ENCODE measurements at places on chromosomes 5 and 9.
A peak's percentile ranks its signal among the peaks of the same experiment; 100 is the strongest.

DNA sequence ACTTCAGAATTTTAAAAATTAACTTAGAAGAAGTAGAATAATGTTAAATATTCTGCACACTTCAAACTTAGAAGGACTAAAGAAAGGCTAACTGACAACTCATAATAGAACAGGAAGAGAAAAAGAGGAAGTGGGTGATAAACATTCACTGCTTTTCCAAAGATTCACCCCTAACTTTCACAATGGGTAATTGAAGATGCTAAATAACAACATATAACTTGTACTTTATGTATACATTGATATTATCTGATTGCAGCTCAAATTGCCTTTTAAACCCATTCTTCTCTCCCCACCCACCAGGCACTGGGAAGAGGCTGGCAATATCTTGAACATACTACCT is 376.6 kb downstream of the EFNA5 start:
- no peak for DNase-seq

- no peak for DNase-seq
Observed at GRCh38 chr5:139473105-139473504, 2.3 kb downstream of the SMIM33 start.

- DNase-seq: no peak
Observed at GRCh38 chr9:124698265-124698664, 72.8 kb downstream of the NR6A1 start.

- DNase-seq: no peak
Observed at GRCh38 chr9:108643731-108644510, 211.9 kb downstream of the ACTL7B start.

DNA sequence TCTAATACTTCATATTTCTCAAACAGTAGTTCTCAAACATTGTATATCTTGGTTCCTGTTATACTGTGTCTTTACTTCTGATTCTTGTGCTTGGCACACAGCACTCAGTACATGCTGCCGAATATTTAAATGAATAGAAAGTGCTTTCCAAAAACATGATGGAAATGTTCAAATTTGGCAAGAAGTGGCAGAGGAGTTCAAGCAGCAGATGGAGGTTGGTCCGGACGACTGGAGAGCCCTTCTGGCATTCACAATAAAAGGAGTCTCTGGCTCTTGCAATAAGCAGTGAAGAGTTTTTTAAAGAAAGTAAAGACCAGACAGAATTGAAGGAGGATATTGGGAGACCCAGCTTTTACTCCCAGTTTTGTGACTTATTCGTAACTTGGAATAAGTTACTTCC is 36.3 kb downstream of the TSTD2 start:
- no peak for DNase-seq

GRCh38 chr5:92956886-92957285 is 624.1 kb downstream of the NR2F1-AS1 start:
- DNase-seq: no peak

- no peak for DNase-seq
Observed at GRCh38 chr5:164799391-164799790, 1294.0 kb downstream of the MAT2B start.

DNA sequence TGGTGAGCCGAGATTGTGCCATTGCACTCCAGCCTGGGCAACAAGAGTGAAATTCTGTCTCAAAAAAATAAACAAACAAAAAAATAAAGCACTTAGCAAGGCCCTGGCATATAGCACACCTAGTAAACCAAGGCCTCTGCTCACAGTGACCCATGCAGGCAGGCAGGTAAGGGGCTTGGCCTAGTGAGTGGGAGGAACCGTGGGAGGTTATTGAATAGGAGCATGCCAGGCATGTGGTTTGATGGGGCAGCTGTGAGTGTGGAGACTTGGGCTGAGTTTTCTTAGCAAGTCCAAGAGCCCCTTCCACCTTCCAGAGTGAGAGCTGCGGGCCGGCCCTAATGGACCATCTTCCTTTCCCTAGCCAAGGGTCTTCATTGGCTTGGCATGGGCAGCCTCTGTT is 4.5 kb upstream of the NDST1 start:
- DNase-seq: no peak

DNA sequence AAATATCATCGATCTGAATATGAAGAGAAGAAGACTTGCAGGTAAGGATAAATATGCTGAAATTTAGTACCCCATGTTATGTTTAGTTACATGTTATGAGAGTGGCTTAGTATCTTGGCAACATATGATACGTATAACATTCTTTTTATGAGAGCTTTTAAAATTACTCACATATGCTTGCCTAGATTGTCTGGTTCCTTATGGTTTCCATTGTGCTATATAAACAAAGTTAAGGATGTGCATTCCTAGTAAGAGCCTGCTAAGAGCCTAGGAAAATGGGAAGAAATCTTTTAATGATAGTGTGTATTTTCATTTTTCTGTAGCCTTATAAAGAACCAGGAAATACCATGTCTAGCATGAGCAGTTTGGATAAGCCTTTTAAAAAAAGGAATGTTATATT is 112.0 kb upstream of the KCNN2 start:
- DNase-seq: no peak

DNA sequence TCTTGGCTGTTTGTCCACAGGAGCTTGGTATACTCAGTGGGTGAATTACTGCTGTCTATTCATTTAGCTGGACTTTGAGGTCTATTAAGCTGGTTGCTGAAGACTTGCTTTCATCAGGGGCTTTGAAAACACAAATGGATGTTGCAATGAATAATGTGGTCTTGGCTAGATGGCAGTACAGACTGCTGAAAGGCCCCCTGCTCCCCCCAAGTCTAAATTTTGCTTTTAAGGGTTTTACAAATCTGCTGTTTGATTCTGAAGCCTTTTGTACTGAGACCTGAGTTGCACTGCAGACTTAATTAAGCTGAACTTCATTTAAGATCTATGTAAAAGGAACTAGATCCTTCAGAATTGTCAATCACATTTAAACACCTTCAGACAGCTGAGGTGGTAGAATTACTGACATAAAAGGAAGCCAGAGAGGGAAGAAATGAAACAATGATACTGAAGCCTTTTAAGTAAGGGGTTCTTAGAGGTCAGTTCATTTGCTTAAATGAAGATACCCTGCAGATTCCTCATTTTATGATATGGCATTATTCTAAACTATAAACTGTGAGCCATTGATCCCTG is 37.3 kb downstream of the KCTD16 start:
- no peak for DNase-seq

DNA sequence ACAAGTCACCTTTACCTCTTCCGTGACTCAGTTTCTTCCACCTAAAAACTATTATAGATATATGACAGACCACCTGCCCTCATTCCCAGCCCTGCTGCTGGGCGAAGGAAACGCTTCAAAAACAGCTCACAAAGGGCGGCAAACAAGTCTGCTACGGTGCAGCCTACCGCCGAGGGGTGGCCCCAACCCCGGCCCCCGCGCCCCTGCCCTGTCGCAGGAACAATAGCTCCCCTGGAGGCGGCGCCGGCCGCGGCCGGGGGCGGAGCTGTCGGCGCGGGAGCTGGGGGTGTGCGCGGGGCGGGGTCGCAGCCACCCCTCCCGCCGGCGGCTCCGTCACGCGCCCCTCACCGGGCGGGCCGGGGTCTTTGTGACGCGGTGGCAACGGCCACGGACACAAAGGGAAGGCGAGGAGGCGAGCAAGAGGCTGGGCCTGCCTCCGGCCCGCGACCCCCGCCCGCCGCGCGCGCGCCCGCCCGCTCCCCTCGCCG is at the start of gene TMEFF1:
TMEFF1 (plus strand) TSS at position 362 of the 488 bp plus-strand sequence. CDS start 396 bp downstream, outside the sequence.
- peak; percentile 63 for DNase-seq

DNA sequence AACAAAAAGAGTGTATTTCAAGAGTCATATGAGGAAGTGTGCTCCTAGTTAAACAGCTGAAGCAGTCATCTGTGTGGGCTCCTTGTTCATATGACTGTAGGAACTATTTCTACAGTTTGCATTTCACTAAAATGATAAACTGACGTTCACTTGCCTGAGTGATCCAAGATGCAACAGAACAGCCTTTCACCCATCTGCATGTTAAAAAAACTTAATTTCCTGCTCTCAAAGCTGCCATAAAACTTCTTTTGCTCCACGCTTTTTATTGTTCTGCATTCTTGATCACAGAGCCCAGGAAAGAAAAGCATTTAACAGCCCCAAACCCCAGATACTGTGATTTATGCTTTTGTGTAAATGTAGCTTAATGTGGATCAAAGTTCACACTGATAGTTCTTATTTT is 43.9 kb downstream of the ZNF608 start:
- no peak for DNase-seq

GRCh38 chr9:22044583-22044982 is 35.5 kb upstream of the CDKN2B start:
- no peak for DNase-seq

DNA sequence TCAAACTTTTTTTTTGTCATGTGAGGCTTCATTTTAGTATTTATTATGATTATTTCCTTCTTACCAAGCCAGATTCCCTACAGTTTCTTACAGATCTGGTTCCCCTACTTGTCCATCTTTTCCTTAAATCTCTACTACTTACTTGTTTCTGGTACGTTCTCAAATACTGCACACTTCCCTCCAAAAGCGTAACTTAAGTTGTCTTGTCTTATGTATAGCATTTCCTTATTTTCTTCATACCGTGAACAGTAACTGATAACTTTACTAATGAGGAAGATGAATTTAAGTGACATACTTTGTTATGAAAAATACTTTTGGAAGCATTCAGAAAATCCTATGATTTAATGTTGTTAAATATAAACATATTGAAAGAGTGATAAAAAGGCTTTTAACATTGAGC is 67.3 kb downstream of the PARP8 start:
- no peak for DNase-seq

DNA sequence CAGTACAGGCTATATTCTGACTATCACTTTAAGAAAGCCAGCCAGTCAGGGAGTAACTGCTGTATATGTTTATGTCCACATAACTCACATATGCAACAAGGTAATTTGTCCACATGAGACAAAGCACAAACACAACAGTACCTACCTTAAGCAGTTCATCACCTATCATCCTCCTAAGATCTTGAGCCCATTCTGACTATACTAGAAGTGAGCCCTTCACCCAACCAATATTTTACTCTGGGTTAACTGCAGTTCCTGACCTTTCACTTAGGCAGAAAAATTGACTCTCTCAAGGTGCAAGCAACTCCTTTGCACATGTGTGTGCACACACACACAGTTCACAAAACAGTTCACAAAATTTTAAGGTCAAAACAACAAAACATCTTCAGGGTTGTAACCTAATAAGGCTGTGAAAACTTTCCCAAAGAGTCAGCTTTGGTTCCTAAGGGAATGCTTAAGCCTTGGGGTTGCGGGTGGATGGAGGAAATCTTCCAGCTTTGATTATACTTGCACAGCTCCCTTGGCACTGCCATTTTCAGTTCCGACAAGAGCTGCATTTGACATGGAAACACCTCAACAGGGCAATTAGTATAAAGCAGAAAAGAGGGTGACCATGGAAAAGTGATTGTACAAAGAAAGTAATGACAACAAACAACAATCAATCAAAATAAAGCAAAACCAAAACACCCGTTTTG is 215.3 kb downstream of the NFIB start:
- DNase-seq: no peak

GRCh38 chr9:106701611-106702010 is 161.4 kb upstream of the ZNF462 start:
- DNase-seq: no peak

DNA sequence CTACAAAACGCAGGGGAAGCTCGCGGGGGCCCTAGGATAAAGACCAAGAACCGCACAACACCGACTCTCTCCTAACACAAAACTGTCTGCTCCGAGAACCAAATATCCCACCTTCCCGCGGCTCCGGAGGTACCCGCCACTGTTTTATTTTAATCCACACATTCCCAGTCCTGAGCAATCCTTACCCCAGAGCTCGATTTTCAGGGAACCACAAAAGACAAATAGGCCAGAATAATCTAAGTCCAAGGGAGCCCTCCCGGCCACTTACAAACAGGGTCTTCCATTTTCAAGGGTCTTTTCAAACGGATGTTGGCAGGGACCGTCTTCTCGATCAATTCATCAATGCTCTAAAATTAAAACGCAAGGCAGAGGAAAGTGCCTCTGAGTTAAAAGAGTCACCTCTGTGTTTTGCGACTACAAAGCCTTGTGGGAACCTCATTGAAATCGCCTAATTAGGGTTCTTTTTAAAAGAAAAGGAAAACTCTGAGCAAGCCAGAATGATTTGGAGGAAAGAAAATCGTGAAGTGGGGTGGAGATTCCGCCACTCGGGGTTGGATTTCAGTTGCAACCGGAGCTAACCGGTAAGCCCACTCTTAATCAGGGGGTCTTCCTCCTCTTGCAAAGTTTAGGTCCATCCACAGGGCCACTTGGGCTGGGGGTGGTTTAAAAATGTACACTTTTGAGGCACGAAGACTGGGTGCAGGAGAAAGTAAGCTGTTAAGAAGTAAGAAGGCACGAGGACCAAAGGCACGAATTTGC is 1.0 kb downstream of the GLDC start:
- DNase-seq: no peak

DNA sequence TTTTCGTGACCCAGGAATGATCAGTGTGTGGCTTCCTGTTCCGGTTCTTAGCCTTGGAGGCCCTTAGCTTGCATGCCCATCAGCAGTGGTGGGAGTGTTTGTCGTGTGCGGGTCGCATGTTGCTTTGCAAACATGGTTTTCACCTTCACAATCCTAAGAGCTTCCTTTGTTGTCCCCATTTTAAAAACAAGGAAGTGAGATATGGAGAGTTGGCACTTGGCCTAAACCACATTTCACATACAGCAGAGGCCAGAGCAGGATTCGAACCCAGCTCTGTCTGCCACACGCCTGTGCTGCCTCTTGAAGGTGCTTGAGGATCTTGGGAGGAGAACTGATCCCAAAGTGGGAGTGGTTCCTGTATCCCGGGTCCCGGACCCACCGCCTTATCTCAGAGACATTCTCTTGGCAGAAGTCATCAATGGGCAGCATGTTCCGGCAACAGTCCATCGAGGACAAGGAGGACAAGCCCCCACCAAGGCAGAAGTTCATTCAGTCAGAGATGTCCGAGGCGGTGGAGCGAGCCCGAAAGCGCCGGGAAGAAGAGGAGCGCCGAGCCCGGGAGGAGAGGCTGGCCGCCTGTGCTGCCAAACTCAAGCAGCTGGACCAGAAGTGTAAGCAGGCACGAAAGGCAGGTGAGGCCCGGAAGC is 38.2 kb upstream of the POMT1 start:
- DNase-seq: no peak

DNA sequence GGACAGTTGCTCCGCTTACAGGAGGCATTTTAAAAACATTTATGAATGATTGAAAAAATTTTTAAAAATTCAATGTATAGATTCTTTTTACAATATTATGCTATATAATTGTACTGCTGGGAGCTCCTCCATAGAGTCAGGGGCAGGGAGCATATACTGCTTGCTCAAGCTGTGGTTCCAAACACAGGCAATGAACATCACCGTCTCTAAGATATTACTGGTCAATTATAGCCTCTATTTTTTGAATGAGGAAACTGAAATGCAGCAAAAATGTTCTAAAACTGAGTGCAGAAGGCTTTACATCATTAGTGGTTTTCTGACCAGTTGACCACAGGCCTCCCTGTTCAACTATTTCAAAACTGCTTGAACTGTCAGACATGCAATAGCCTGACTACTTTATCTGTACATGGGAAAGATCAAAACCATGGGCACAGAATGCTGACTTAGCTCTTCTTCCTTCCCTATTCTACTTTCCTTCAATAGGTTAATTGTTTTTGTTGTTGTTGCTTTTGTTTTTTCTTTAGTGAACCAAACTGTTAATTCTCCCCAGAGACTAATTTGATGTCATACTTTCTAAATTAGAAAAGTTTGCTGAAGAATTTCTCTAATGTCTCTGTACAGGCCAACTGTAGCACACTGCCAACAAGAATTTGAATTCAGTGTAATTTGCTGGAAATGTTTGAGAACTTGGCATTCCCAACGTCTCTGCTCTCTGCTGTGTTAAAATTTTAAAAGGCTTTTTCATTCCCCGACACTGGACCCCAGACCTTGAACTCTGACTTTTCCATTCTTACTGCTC is 107.6 kb upstream of the MPDZ start:
- DNase-seq: no peak

Measured in activated T-cell treated with anti-CD3 and anti-CD28 coated beads, Interleukin-2, amount 50 U/mL, for 24 hours (primary cell).